ENCODE measurements at places on chromosomes 4 and X.

- DNase-seq, result no peak
Measured at GRCh38 chrX:68443155-68443868, 10.0 kb upstream of the OPHN1 start.

DNA sequence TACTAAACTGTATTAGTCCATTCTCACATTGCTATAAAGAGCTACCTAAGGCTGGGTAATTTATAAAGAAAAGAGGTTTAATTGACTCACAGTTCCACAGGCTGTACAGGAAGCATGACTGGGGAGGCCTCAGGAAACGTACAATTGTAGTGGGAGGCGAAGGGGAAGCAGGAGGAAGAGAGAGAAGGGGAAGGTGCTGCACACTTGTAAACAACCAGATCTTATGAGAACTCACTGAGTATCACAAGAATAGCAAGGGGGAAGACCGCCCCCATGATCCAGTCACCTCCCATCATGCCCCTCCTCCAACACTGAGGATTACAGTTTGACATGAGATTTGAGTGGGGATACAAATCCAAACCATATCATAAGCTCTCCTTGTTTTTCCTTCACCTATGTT, 40.9 kb downstream of the RPA4 start:
- no peak for DNase-seq

DNA sequence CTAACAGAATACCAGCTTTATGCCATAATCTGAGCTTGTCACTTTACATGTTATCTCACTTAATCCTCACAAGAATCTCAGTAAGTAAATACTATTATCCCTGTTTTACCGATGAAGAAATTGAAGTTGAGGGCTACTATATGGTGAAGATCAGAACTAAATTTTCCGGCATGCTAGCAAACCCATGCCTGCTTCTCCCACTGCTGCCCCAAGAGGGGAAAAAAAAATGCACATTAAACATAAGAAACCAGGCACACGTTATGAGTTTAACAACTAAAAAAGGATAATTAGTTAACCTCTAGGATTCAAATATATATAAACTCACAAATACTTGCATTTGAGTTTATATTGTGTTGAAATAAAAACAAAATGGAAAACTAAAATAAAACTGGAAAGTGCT, 10.8 kb downstream of the SLC10A7 start:
- DNase-seq, result no peak

DNA sequence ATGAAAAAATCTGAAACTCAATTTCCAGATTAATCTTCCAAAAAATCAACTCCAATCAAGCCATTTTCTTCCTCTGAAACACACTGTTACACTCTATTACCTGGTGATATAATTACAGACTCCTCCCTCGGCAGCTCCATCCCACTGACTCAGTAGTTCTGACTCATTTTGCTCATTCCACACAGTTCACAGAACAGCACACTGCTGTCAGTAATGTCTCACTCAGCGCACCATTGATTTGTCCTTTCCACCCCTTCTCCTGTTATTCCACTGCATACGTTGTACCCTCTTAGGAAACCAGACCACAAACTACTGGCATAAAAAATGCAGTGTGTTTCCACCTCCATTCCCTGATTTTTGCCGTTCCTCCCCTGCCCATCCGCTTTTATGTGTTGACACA, 212.7 kb downstream of the SLIT2 start:
- DNase-seq, result no peak

GRCh38 chrX:155592331-155592730, 20.4 kb downstream of the TMLHE start:
- DNase-seq, result no peak

DNA sequence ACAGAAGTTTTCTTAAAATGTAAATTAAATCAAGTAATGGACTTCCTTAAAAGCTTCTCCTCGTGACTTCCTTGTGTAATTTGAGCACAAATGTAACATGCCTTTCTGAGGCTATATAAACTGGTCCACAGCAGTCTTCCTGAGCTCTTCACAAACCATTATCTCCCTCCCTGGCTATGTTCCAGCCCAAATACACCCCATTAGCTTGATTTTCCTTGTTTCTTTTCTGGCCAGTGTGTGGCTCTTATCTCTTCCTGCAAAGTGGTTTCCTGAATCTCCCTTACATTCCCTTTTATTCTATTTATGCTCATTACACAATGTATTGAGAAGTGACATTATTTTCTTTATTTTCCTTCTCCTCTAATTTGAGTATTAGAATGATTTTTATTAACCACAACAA, 1085.3 kb upstream of the PCDH10 start:
- no peak for DNase-seq

DNA sequence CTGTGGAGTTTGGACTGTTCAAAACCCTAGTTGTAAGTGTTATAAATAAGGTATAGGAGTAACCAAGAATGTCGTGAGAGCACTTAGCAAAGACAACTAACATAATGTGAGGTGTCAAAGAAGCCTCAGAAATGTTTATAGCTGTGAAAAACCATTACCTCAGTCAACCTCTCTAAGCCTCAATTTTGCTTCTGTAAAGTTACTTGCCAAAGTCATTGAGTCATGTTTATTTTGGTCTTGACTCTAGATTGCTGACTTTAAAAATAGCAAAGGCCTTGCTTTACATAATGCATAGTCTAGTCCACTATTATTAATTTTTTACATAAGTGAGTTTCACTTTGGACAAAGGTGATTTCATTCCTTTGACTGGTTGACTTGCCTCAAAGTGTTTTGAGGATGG, 257.6 kb upstream of the CXXC4 start:
- DNase-seq, result no peak

DNA sequence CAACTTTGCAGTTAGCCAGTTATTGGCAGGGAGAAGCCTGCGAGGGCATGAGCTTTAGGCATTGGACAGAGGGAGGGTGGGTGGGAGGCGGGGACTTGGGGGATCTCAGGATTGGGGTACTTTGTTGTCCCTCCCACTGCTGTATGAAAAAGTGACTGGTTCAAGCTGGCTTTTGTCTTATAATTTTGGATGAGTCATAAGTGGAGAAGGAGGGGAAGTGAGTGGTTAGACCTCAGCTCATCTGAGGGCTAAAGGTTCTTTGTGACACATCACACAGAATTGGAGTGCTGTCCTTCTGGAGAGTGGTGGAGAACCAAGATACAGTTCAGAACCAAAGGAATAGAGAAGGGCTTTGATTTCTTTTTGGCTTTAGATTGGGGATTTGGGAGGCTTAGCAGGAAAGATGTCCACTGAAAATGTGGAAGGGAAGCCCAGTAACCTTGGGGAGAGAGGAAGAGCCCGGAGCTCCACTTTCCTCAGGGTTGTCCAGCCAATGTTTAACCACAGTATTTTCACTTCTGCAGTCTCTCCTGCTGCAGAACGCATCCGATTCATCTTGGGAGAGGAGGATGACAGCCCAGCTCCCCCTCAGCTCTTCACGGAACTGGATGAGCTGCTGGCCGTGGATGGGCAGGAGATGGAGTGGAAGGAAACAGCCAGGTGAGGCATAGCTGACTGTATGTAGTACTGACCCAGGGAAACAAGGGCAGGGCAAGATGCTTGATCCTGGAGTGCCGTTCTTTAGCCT, at the start of gene SLC4A4:
TSS of gene SLC4A4 (plus strand) at position 175 of the 748 bp plus-strand sequence.
- no peak for DNase-seq

- DNase-seq, result no peak
Measured at GRCh38 chr4:159983082-159983481, 880.2 kb downstream of the RAPGEF2 start.

- DNase-seq, result no peak
Measured at GRCh38 chr4:156619154-156619934, 352.3 kb downstream of the PDGFC start.

DNA sequence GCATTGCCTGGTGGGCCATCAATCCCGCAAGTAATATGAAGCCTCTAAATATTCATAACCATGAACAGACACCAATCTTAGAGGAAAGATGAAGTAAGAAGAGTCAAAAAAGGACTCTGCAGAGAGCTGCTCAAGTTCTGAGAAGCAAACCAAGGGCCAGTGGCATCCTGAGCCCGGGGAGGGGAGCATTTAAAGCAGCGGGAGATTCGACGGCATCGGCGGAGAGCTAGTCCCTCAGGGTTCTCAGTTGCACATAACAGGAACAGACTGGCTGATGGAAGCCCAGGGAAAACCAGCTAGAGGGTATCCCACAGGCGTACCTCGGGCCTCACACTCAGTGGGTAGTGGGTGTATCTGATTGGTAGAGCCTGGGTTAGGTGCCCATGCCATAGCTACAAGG, 4.9 kb upstream of the PNMA6E start:
- DNase-seq, result no peak

DNA sequence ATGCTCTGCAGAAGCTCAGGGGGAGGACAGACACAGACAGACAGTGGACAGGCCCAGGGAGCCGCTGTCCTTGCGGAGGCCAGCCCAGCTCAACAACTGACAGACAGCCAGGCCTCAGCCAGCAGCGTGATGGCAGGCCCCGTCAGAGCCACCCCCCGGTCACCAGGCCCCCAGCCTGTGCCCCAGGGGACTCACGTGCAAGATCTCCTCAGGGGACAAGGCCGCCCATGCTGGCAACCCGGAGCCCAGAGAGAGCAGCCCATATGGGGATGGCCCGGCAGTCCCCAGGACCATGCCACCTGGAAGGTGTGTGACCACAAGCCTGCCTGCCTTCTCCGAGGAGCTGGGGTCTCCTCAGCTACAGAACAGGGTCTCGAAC, 28.0 kb upstream of the MXD4 start:
- peak; percentile 42 for DNase-seq

GRCh38 chr4:77454858-77455257, 150.8 kb upstream of the CXCL13 start:
- no peak for DNase-seq

DNA sequence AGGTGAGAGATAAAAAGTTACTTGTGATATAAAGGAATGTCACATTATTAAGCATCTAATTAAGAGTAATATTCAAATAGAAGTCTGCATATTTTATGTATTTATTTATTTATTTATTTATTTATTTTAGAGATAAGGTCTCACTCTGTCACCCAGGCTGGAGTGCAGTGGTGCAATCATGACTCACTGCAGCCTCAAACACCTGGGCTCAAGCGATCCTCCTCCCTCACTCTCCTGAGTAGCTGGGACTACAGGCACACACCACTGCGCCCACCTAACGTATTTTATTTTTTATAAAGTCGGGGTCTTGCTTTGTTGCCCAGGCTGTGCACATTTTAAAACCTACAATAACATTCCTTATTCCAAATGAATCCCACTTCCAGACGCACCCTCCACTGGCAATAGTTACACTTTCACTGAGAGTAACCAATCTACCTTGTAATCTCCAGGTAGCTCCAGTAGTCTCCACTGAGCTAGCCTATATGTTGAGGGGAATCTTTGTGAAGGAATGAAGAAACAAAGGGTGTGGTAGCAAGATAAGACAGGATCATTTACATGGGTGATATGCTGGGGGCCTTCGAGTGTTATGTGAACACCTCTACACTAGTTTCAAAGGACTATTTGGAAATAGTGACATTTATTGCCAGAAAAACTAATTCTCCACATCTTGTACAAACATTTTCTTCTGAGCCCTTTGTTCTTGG, 11.9 kb downstream of the SH3D19 start:
- no peak for DNase-seq

DNA sequence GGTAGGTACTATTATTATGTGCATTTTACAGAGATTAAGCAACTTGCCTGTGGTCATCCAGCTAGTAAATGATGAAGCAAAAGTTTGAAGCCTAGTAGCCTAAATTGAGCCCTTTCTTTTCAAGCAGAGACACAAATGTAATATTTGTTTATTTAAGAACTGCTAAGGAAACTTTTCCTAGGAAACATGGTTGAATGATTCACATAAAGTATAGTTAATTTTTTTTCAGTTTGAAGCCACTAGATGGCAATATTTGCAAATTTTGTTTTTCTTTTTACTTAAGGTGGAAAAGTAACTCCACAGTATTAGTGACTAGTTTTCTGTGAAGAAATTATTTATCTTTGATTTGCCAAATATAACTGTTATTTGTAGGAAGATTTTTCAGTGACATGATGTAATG, 52.8 kb upstream of the ANKRD17 start:
- DNase-seq, result no peak

DNA sequence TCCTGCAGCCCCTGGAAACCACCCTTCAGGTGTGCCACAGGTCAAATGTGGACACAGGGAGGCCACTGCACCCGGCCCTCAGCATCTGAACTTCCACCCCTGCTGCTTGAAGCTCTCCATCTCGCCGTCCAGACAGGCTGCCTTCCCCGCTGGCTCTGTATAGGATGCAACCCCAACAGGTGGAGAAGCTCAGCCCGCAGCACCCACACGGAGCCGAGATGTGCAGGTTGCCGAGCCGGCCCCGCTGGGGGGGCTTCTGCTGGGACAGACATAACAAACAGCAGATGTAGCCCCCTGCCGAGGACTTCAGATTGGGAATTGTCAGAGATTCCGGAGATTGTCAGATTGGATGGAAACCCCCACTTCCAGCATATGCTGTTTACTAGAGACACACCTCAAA, 20.5 kb downstream of the TMEM187 start:
- DNase-seq, result no peak

DNA sequence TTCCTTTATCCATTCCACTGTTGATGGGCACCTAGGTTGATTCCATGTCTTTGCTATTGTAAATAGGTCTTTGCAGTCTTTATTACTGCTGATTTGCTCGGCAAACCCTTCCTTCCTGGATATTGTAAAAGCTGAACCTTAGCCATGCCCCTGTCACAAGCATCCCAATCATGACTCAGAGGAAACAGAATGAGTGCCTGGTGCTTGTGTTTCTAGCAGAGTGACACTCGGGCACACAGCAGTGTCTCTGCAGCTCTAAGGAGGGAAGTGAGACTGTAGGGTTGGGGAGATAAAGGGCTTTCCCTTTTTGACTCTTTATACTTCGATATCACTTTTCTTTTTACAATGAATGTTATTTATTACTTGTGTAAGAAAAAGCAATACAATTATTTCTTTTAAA, 83.3 kb downstream of the AKAP4 start:
- DNase-seq, result no peak

DNA sequence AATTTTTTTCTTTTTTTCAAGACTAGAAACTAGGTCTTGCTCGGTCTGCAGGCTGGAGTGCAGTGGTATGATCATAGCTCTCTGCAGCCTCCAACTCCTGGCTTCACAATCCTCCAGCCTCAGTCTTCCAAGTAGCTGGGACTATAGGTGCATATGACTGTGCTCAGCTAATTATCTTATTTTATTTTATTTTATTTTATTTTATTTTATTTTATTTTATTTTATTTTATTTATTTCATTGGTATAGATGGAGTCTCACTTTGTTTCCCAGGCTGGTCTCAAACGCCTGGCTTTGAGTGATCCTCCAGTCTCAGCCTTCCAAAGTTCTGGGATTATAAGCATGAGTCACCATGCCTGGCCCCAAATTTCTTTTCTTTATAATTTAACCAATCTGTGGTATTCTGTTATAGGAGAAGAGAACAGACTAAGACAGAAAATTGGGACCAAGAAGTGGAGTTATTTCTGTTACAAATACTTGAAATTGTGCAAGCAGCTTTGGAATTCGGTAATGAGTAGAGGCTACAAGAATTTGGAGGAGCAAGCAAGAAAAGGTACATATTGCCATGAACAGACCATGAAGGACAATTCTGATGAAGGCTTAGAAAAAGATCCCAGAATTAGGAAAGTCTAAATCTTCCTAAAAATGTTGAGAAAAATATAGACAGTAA, 4.0 kb upstream of the PRDM5 start:
- DNase-seq, result no peak

All from ecto neural progenitor cell (in vitro differentiated cells).